ENCODE measurements at places on chromosomes 1 and 21. TPM values are rescaled to one million over a fixed set of nuclear protein-coding genes. Genes with fewer than 3 reads are reported as not detected.

The CA6 gene
- polyA plus RNA-seq: not detected

DNA sequence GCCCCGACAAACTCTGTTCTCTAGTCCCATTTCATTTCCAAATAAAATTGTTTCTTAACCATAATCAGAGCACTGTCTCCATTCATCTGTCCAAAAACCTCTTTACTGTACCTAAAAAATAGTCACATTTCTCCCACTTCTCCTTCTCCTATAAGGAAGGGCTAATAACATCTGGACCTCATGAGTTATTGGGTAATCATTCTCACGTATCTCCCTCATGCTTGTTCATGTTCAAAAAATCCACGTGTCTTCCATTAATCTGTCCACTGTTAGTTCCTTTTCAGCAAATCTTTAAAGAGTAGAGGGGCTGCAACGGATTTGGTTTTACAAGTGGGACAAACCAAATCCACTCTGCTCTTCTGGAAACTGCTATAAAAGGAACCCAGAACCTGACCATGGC is 1418.8 kb downstream of the MRPL39 start:
- no peak for DNase-seq

- DNase-seq: no peak
These were observed 256.7 kb upstream of the CAMK1G start for GRCh38 chr1:209326831-209327230.

GRCh38 chr1:21266119-21266774 is 24.0 kb downstream of the ECE1 start:
- no peak for DNase-seq

The PTPRU gene
- polyA plus RNA-seq: 14.1 TPM

The CCDC181 gene
- polyA plus RNA-seq: 0.53 TPM

GRCh38 chr1:159612211-159612885 is 24.7 kb downstream of the APCS start:
- DNase-seq: no peak

The LCE1B gene
- polyA plus RNA-seq: not detected

GRCh38 chr1:200108659-200109058 is 81.1 kb downstream of the NR5A2 start:
- no peak for DNase-seq

The PLA2G2F gene
- not detected for polyA plus RNA-seq

The DDR2 gene
- polyA plus RNA-seq: 37.6 TPM

The HJV gene
- polyA plus RNA-seq: 258 TPM

The SYT14 gene
- polyA plus RNA-seq: 1.7 TPM

GRCh38 chr1:169484683-169485430 is 887 bp downstream of the SLC19A2 start:
- DNase-seq: no peak

DNA sequence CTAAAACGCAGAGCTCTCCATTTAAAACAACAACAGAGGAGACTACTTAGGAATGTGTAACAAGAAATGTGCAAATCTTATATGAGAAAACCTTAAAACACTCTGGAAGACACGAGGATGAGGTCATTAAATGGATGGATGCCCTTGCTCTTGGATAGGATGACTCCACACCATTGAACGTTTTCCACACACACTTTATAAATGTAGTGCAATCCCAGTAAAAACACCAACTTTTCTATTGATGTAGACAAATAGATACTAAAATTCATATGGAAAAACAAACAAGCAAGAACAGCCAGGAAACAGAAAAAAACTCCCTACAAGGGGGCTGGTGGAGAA is 18.4 kb upstream of the COL6A1 start:
- peak; percentile 93 for DNase-seq

GRCh38 chr21:33747420-33747819 is 105.1 kb downstream of the ITSN1 start:
- no peak for DNase-seq

The TAS1R1 gene
- polyA plus RNA-seq: 5.5 TPM

DNA sequence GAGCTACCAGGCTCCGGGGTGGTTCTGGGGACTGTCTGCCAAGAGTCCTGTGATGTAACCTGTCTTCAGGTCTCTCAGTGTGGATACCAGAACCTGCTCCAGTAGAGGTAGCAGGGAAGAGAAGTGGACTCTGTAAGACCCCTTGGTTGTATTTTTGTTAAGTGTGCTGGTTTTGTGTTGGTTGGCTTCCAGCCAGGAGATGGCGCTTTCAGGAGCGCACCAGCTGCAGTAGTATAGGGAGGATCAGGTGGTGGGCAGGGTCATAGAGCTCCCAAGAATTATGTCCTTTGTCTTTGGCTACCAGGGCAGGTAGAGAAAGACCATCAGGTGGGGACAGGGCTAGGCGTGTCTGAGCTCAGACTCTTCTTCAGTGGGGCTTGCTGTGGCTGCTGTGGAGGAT is 1147.2 kb upstream of the ADGRL4 start:
- DNase-seq: no peak

- no peak for DNase-seq
These were observed 7.4 kb upstream of the MPL start for GRCh38 chr1:43329995-43330751.

DNA sequence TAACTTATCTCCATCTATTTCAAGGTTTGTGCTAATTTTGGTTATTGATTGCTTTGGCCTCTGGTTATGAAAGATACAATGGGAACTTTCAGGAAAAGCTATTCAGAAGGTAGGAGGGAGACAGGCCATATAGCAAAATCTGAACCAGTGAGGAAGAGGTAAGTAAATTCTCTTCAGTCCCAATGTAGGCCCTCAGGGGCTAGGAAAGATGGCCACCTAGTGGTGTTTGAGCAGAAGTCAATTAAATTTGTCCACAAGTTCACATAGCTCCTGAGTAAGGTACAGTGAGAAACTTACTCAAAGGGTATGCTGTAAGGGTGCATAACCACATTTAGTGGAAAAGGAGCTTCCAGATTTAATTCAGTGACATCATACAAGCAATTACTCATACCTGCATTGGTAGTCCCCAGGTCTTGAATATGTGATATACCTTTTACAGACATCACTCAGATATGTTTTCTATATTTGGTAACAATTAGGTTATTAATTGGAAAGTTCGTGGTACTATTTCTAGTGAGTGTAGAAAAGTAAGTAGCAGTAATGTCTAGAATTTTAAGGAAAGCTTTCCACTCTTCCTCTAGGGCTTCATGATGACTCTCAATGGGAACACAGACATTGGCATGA is 21.4 kb upstream of the FMO1 start:
- DNase-seq: peak; percentile 46

DNA sequence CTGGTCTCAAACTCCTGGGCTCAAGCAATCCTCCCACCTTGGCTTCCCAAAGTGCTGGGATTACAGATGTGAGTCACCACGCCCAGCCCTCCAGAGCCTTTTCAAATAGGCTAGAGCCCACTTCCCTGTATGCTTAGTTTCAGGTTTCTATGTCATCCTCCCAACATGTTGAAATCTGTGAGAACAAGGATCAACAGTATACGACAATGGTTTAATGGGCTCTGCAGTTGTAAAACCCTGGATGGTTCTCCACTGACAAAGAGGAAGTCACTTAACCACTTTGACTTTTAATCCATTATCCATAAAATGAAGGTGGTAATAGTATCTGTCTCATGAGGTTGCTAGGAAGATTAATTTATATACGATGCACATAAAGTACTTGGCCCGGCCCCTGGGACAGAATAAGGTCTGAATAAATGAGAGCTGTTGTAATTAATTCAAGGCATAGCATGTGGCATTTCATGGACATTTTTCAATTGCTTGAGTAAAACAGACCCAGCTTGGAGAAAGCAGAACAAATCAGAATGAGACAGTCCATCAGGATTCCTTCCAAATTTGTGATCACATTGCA is 113.9 kb upstream of the ZNF648 start:
- no peak for DNase-seq

The LENEP gene
- polyA plus RNA-seq: not detected

GRCh38 chr1:202578001-202578504 is 132.2 kb downstream of the SYT2 start:
- no peak for DNase-seq

The BGLAP gene
- 3.1 TPM for polyA plus RNA-seq
